M059J (cell line): ENCODE measurements at places on chromosomes 6 and 20. TPM values are rescaled to one million over a fixed set of nuclear protein-coding genes. Genes with fewer than 3 reads are reported as not detected.
A peak's percentile ranks its signal among the peaks of the same experiment; 100 is the strongest.

The GUCA1A gene
- not detected in 2 replicates for total RNA-seq

The GRIK2 gene
- total RNA-seq = 0.12 and 2.4 TPM in 2 replicates

DNA sequence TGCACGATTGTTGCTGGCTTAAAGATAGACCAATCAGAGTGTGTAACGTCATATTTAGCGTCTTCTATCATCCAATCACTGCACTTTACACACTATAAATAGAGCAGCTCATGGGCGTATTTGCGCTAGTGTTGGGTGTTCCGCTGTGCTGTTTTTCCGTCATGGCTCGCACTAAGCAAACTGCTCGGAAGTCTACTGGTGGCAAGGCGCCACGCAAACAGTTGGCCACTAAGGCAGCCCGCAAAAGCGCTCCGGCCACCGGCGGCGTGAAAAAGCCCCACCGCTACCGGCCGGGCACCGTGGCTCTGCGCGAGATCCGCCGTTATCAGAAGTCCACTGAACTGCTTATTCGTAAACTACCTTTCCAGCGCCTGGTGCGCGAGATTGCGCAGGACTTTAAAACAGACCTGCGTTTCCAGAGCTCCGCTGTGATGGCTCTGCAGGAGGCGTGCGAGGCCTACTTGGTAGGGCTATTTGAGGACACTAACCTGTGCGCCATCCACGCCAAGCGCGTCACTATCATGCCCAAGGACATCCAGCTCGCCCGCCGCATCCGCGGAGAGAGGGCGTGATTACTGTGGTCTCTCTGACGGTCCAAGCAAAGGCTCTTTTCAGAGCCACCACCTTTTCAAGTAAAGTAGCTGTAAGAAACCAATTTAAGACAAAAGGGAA, 57.9 kb downstream of the TRIM38 start:
- peak; percentile 91 for DNase-seq

The HLA-DOB gene
- 5.7 and 6.3 TPM in 2 replicates for total RNA-seq

The FNDC11 gene
- total RNA-seq = not detected in 2 replicates

DNA sequence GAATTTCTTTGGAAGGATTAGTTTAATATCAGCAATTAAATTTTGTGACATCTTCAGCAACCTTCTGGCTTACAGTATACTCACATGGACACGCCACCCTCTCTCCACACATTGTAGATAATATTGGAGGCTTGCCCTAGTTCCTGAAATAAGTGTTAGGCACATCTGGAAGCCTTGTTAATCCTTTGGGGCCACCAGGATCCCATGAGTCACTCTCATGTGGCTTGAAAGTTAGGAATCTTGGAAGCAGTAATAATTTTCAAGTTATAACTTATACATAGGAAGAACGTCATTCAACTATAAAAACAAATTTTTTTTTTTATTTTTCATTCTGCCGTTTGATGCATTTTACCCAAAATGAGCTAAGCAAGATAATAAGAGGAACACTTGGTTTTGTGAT, 20.5 kb downstream of the LAMA4 start:
- DNase-seq = peak; percentile 72

GRCh38 chr6:127475135-127475822, 16.1 kb upstream of the KIAA0408 start:
- DNase-seq = no peak

- no peak for DNase-seq
Observed at GRCh38 chr6:130677312-130677711, 149.9 kb upstream of the SMLR1 start.

- no peak for DNase-seq
Observed at GRCh38 chr6:85431271-85431670, 18.6 kb upstream of the NT5E start.

- peak; percentile 33 for DNase-seq
Observed at GRCh38 chr6:139448051-139448649, 73.7 kb upstream of the CITED2 start.

The CLPSL1 gene
- not detected in 2 replicates for total RNA-seq

- no peak for DNase-seq
Observed at GRCh38 chr6:35064757-35065440, 76.2 kb downstream of the TCP11 start.

DNA sequence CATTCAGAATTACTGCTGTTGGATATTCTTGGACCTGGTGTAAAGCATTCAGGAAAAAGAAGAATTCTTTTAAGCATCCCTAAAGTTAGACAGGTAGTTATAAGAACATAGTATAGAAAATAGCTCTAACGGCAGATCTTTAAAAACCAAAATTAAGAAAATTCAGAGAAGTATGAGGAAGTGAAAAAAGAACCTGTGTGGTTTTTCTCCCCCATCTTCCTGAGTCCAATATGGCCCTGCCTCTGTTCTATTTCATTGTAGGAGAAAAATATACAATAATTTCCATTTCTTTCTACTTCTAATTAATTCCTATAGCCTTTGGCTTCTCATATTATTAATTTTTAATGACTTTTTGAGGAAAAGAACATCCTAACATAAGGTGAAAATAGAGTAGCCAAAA, 47.1 kb downstream of the FHL5 start:
- DNase-seq = no peak

The CCN6 gene
- not detected in 2 replicates for total RNA-seq

- no peak for DNase-seq
Observed at GRCh38 chr6:158611039-158611438, 33.5 kb downstream of the DYNLT1 start.

- DNase-seq = peak; percentile 44
Observed at GRCh38 chr6:105374010-105374420, 28.9 kb downstream of the PREP start.

DNA sequence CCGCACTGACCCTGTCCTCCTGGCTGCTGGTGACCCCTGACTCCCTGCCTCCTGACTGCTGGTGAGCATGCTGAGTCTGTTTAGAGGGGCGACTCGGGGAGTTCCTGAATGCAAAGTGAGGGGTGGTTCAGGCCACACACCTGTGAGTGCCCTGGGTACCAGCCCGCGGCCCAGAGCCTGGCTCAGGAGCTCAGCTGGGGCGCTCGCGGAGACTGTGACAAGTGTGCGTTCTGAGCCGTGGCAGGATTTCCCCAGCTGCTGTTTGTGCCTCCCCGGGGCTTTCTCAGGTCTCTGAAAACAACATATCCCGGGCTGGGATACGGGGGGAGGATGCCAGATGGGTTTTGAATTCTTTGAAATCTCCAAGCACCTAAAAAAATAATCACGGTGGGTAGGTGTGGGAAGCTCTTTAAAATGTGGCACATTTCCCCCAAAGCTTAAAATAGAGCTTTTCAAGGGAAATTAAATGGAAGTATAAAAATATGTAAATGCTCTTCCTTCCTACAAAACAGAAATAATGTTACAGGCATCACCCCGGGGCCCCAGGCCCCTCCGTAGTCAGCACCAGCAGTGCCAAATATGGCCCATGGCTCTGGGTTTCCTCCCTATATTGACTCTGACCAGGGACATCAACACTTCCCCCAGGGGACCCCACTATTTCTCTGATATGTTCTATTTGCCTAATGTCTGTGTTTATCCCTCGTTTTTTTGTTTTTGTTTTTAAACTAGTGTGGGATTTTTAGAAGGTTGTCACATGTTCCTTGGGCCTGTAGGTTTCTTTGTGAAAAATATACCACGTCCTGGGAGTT, 49.9 kb upstream of the TAGAP start:
- no peak for DNase-seq

GRCh38 chr6:22666021-22666420, 96.7 kb downstream of the HDGFL1 start:
- no peak for DNase-seq

DNA sequence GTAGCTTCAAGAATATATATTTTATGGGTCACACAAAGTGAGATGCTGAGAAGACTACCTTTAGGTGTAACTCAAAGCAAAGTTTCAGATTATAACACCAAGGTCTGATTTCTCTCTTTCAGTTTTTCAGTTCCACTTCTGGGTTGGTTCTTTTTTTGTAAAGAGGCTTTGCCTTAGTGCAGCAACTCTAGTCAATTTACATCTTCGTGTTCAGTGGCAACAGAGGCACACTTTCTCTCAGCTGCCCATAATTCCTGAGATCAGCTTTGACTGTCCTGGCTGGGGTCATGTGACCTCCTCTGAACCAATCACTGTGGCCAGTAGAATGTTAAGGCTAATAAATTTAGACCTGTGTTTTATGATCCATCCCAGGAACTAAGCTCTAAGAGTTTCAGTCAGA, 120.2 kb downstream of the TINAG start:
- no peak for DNase-seq

GRCh38 chr20:51412951-51413481, 129.5 kb downstream of the NFATC2 start:
- peak; percentile 30 for DNase-seq

The GJA10 gene
- total RNA-seq = not detected in 2 replicates

DNA sequence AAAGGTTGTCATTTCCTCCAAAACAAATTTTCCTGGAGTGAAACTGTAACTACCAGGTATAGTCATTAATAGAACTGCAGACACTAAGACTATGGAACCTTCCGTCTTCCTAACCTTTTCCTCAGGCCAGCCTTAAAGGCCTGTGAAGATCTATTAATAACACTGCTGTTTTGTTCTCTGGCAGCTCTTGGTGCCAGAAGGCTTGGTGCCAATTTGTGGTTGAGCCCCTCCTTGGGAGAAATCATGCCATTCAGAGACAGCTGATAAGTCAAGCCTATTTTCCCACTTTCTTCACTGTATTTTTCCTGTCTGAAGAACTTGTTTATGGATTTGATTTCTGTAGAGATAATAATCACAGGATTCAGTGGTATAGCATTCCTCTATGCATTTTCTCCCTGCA, 64.8 kb downstream of the HCRTR2 start:
- DNase-seq = peak; percentile 55
